ENCODE measurements at places on chromosomes 2 and 18. TPM values are rescaled to one million over a fixed set of nuclear protein-coding genes. Genes with fewer than 3 reads are reported as not detected.

- H3K4me1 ChIP-seq = peaks cover 4% of the 10 kb centered on the region
- no peak overlapping the region for H3K27ac ChIP-seq
- peaks cover 33% of the 10 kb centered on the region for H3K27me3 ChIP-seq
Observed at GRCh38 chr2:109062859-109063700, 65.9 kb upstream of the SH3RF3 start.

GRCh38 chr2:133452146-133452545 lies 116.1 kb downstream of the NCKAP5 start:
- no peak for DNase-seq
- H3K27ac ChIP-seq = no peak overlapping the region
- no peak overlapping the region for H3K4me3 ChIP-seq
- no peaks in the 10 kb centered on the region for H3K27me3 ChIP-seq

- H3K27me3 ChIP-seq = peaks cover 4% of the 10 kb centered on the region
- H3K27ac ChIP-seq = no peak overlapping the region
- DNase-seq = no peak
- H3K4me1 ChIP-seq = peaks cover 7% of the 10 kb centered on the region
Observed at GRCh38 chr2:41393621-41394020, 654.2 kb upstream of the PKDCC start.

RAB6C gene
- total RNA-seq = 0.24 TPM
